Right renal pelvis (tissue), 4 donors: ENCODE measurements at places on chromosomes 3 and 15. TPM values are rescaled to one million over a fixed set of nuclear protein-coding genes. Genes with fewer than 3 reads are reported as not detected.

The CYP19A1 gene
- 0.04 TPM for polyA plus RNA-seq

GRCh38 chr3:117790235-117790987, 1080.8 kb downstream of the TUSC7 start:
- no peak for DNase-seq

- DNase-seq: no peak
These were observed 36.5 kb upstream of the ARNT2 start for GRCh38 chr15:80367661-80368060.

- DNase-seq: no peak
These were observed 50.3 kb upstream of the ACTL6A start for GRCh38 chr3:179512378-179512777.
